ENCODE measurements at places on chromosomes 5 and 9.

DNA sequence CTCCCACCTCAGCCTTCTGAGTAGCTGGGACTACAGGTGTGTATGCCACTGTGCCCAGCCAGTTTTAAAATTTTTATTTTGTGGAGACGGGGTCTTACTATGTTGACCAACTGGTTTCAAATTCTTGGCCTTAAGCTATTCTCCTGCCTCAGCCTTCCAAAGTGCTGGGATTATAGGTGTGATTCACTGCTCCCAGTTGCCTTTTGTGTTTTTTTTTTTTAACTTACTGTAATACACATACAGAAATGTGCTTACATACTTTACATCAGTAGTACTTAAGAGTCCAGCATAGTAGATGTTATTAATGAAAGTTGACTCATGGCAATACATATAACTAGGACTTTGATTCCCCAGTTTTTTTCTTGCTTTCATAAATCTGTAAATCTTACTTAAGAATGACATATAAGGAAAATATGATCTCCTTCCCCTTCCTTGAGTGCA lies 4.7 kb downstream of the MAN2A1 start:
- DNase-seq: no peak

GRCh38 chr5:135011355-135012032 lies 22.5 kb downstream of the PITX1 start:
- no peak for DNase-seq

DNA sequence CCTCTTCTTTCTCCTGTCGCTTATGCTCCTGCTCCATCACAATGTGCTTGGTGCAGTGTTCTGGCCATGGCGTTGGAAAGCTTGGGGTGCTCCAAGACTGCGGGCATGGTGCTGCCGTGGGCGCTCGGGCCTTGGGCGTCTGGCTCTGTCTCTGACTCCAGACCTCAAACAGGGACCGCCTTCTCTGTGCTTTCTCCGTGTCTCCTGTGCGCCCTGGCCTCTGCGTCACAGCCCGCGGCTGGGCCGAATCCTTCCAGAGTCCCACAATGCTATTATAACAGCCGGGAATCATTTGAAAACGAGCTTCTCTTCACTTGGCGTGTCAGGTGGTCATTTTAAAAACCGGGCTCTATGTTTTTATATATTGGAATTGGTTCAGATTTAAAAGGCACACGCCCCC lies 32.4 kb upstream of the PUM3 start:
- DNase-seq: no peak

GRCh38 chr5:65102976-65103711 lies 334.4 kb downstream of the CWC27 start:
- peak; percentile 47 for DNase-seq

All from iPS DF 19.7 (cell line).